Stomach (tissue), 19 donors: ENCODE measurements at places on chromosomes 4 and X. TPM values are rescaled to one million over a fixed set of nuclear protein-coding genes. Genes with fewer than 3 reads are reported as not detected.

Gene CT45A5
- not detected for polyA plus RNA-seq

Gene MAGEC2
- polyA plus RNA-seq: not detected

Gene TACR3
- not detected for polyA plus RNA-seq

Gene CXorf65
- not detected for polyA plus RNA-seq

Gene TRPC3
- not detected for polyA plus RNA-seq

Gene PTCHD1
- 0.78 TPM for polyA plus RNA-seq

Gene SGMS2
- 4.3 TPM for polyA plus RNA-seq

Gene SYNPO2
- polyA plus RNA-seq: 24.8 TPM

Gene DIPK2B
- polyA plus RNA-seq: 1.1 TPM

Gene USO1
- 31.3 TPM for polyA plus RNA-seq

Gene ASB11
- 1.7 TPM for polyA plus RNA-seq

DNA sequence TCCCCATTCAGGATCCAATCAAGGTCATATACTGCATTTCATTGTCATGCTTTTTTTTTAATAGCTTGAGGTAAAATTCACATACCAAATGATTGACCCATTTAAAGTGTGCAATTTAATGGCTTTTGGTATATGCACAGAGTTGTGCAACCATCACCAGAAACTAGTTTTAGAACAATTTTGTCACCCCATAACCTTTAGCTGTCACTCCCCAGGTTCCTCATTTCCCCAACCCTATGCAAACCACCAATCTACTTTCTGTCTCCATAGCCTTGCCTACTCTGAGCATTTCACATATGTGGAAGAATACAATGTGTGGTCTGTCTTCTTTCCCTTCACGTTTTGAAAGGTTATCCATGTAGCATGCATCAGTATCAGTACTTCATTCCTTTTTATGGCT lies 1.4 kb upstream of the SMAD1 start:
- no peak for DNase-seq

GRCh38 chrX:115410731-115411428 lies 121.4 kb downstream of the LUZP4 start:
- no peak for DNase-seq

- DNase-seq: no peak
Observed at GRCh38 chr4:131258361-131258760, 1890.7 kb upstream of the PCDH10 start.

- no peak for DNase-seq
Observed at GRCh38 chr4:130197946-130198345, 1102.0 kb downstream of the C4orf33 start.

- no peak for DNase-seq
Observed at GRCh38 chrX:74195605-74196004, 108.4 kb upstream of the ZCCHC13 start.

- no peak for DNase-seq
Observed at GRCh38 chrX:136210243-136210642, 41.0 kb downstream of the MAP7D3 start.

DNA sequence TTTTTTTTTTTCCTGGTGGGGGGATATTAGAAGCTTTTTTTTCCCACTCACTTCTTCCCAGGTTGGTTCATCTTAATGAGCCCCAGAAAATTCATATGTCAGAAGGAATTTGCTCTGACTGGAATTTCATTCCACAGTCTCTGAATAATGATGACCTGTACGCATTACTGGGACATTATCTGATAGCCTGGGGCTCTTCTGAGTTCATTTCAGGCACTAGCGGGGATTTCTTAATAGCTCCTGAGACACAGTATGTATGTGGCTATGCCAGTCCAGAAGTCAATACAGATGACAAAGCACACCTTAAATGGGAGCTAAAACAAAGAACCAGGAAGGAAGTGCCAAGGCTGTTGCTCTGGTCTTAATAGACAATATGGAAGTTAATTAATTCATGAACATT lies 295.2 kb upstream of the IGFBP7 start:
- DNase-seq: no peak

DNA sequence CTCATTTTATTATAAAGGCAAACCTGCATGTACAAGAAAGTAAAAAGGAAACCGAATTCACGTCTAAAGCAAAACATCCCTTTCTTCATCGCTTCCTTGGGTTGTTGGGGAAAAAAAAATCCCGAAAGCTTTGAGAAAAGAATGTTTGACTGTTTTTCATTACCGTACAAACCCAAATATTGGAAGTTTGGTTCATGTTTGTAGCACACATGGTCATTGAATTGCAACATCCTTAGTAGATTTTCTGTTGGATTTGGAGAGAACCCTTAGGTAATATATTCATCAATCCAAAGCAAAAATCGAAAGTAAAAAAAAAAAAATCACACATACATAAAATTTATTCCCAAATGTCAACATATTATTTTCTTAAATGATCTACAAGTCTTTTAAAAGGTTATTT lies 420.3 kb downstream of the MAPK10 start:
- DNase-seq: no peak

DNA sequence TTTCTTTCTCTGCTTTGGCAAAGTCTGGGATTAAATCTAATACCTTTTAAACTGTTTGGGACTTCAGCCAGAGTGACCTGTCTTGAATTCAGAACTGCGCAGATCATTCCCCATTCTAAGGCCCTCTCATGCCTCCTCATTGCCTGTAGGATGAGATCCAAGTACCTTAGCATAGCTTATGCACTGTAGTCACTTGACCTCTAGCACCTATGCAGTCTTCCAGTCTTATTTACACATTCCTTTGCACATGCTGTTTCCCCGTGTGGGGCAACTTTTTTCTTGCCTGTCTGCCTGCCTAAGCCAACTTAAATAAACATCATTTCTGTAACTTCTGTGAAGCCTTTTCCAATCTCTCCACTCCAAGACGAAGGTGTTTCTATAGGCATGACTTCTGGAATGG lies 68.4 kb downstream of the AR start:
- DNase-seq: no peak

- no peak for DNase-seq
Observed at GRCh38 chrX:65671286-65671685, 3.8 kb downstream of the MSN start.

DNA sequence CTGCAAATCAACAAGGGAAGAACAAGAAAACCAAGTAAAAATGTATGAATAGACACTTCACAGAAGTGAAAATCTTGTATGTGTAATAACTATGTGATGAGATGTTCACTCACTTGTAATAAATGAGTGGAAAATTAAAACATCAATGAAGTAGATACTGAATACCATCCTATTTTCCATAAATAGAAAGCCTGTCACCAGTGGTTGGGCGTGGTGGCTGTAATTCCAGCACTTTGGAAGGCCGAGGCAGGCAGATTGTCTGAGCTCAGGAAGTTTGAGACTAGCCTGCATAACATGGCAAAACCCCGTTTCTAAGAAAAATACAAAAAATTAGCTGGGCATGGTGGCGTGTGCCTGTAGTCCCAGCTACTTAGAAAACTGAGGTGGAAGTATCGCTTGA lies 53.5 kb upstream of the SOD3 start:
- DNase-seq: no peak

- no peak for DNase-seq
Observed at GRCh38 chr4:108157655-108158054, 11.1 kb downstream of the LEF1 start.

GRCh38 chrX:568311-568710 lies 62.3 kb upstream of the SHOX start:
- DNase-seq: no peak

GRCh38 chr4:7557456-7557855 lies 122.7 kb upstream of the PSAPL1 start:
- no peak for DNase-seq

- no peak for DNase-seq
Observed at GRCh38 chr4:134883831-134884449, 682.4 kb upstream of the PABPC4L start.
